Stimulated activated CD4-positive, alpha-beta T cell treated with anti-CD3 and anti-CD28 coated beads, TNF-alpha, amount 100 ng/mL, for 24 hours (primary cell): ENCODE measurements at places on chromosomes 16 and 17.

- DNase-seq = no peak
These were observed 88.5 kb downstream of the NPIPB11 start for GRCh38 chr16:29318037-29318436.

DNA sequence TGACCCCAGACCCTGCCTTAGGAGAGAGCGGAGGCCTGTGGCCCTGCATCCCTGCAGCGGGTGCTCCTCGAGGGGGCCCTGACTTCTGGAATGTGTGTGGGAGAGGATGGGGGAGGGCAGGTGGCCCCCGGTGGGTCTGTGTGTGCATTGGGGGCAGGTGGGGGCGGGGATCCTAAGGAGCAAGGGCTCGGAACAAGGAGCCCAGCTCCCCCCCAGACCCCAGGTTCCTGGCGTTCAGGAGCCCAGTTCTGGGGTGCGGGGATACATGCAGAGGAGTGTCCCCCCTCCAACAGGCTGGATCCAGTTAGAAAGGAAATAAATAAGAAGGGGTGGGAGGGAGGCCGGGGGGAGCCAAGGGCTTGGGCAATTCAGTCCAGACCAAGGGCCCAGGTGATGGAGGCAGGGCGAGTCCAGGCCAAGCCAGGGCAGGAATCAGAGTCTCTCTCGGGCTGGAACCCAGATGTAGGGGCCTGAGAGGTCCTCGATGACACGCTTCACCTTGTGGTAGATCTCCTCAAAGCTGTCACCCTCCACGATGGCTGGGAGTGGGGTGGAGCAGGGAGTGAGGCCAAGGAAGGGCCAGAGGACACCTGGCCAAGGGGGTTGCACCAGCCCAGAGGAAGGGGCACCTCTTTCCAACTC is 11.2 kb upstream of the ASGR1 start:
- DNase-seq = no peak

DNA sequence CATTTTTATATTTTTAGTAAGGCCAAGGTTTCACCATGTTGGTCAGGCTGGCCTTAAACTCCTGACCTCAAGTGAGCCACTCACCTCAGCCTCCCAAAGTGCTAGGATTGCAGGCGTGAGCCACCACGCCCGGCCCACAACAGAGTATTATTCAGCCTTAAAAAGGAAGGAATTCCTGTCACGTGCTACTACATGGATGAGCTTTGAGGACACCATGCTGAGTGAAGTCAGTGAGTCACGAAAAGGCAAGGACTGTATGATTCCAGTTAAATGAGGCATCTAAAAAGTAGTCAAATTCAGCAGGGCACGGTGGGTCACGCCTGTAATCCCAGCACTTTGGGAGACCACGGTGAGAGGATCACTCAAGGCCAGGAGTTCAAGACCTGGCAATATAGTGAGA is 9.7 kb downstream of the CSF3 start:
- no peak for DNase-seq

- DNase-seq = no peak
These were observed 80.7 kb upstream of the CES5A start for GRCh38 chr16:55955845-55956244.

GRCh38 chr17:30091121-30091670 is 25.4 kb upstream of the NSRP1 start:
- DNase-seq = no peak

- no peak for DNase-seq
These were observed 9.1 kb upstream of the TMEM100 start for GRCh38 chr17:55731586-55732250.

DNA sequence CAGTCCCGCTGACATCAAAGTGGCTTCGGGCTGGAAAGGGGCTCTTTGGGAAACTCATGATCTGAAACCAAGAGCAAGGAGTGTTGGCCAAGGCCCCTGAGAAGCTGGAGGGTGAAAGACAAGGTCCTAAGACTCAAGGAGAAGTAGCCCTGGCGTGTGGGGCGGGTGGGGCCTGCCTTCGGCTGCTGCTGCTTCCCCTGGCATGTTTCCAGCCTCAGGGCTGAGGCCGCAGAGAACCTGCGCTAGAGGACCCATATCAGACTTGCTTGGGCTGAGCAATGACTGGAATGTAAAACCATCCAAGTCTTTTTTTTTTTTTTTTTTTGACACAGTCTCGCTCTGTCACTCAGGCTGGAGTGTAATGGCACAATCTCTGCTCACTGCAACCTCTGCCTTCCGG is 67.5 kb upstream of the GCSH start:
- DNase-seq = no peak

GRCh38 chr17:614653-615546 is 99.7 kb downstream of the VPS53 start:
- no peak for DNase-seq

GRCh38 chr16:80403894-80404293 is 136.9 kb upstream of the DYNLRB2 start:
- DNase-seq = no peak

- DNase-seq = no peak
These were observed 41.8 kb downstream of the GAS7 start for GRCh38 chr17:10156599-10156947.

GRCh38 chr16:56278196-56278855 is 87.0 kb downstream of the GNAO1 start:
- no peak for DNase-seq

- no peak for DNase-seq
These were observed 283.1 kb downstream of the SEC14L1 start for GRCh38 chr17:77423589-77424451.

- no peak for DNase-seq
These were observed 2.5 kb downstream of the TAC4 start for GRCh38 chr17:49845321-49845720.

- no peak for DNase-seq
These were observed 16.6 kb upstream of the IL21R start for GRCh38 chr16:27385398-27385797.

GRCh38 chr17:75654176-75654575 is 12.8 kb downstream of the RECQL5 start:
- DNase-seq = no peak

GRCh38 chr16:11901091-11901490 is 14.7 kb downstream of the GSPT1 start:
- no peak for DNase-seq

GRCh38 chr17:41869426-41869825 is 4.2 kb upstream of the KLHL11 start:
- DNase-seq = no peak

GRCh38 chr17:74185571-74186185 is 17.8 kb upstream of the RPL38 start:
- DNase-seq = no peak

DNA sequence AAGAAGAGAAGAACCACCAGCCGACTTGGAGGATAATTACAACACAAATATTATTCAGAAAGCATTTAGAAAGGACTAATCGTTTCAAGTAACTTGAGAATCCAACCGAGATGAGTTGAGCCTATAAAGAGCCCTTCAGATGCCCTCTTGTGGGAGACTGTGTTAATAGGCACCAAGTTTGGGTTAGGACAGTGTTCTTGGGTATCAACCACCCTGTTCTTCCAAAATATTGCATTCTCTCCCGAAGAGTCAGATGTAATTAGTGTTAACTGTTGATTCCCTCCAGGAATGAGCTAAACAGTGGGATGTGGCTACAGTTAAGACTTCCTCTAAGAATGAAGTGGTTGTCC is 87.8 kb upstream of the NOL11 start:
- no peak for DNase-seq

- no peak for DNase-seq
These were observed 609.9 kb downstream of the WWOX start for GRCh38 chr16:78709137-78709884.

DNA sequence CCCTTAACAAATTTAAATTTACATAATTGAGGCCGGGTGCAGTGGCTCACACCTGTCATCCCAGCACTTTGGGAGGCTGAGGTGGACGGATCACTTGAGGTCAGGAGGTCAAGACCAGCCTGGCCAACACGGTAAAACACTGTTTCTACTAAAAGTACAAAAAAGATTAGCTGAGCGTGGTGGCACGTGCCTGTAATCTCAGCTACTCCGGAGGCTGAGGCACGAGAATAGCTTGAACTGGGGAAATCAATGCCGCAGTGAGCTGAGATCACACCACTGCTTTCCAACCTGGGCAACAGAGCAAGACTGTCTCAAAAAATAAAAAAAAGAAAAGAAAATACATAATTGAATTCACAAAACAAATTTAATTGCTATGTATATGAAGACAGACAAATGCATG is 56.3 kb upstream of the KIFC3 start:
- DNase-seq = no peak

GRCh38 chr17:28950017-28950751 is 1.1 kb downstream of the PHF12 start:
- DNase-seq = peak; percentile 33

DNA sequence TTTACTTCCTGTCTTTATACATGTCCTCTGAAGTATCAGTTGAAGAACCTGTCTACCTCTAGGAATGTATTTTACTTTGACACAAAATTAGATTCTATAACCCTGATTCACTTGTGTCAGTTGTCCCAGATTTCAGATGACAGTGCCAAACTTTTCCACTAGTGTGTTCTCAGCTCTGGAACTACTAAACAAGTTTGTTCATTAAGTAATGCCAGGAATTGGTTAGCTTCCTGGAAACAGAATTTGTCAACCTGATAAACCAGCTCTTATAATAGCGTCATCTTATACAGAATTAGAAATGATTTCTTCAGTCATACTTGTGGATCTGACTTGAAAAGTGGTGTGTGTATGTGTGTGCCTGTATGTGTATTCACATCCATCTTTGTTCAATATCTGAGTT is 7.4 kb downstream of the MAP3K3 start:
- no peak for DNase-seq

- no peak for DNase-seq
These were observed 530 bp downstream of the GSG1L start for GRCh38 chr16:28062847-28063521.

GRCh38 chr17:36870720-36870999 is 66.6 kb upstream of the LHX1 start:
- no peak for DNase-seq

GRCh38 chr17:38341035-38341721 is 2.6 kb downstream of the GPR179 start:
- DNase-seq = no peak

- DNase-seq = no peak
These were observed 46.4 kb downstream of the ZNF207 start for GRCh38 chr17:32396343-32396742.

GRCh38 chr16:2987833-2988232 is 7.6 kb upstream of the PKMYT1 start:
- no peak for DNase-seq

DNA sequence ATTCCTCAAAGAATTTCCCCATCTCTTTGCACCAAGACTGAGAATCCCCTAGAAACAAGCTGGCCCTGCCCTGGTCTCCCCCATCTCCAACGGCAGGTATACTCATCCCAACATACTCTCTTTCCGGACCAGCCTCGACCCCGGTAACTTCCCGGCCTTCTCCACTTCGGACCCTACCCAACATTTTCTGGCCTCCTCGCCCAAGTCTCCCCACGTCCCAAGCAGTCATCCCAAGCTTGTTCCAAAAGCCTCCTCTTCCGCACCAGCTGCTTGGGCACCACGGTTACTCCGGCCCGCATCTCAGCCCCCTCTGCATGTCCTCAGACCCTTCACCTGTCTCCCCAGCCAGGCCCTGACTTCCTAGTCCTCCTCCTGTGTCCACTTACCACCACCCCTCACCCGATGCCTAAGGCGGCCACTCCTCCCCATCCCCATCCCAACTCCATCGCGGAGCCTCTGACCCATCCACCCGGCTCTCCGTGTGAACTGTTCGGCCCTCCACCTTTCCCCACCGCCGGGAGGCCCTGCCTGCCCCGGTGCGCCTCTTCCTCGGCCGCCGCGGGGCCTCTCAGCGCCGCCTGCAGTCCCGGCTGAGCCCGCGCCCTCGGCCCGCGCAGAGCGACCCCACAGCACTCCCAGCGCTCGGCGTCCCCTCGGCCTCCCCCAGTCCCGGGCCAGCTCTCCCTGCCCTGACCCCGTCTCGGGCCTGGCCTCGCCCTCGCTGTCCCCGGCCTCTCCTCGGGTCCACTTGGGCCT is 994 bp downstream of the PITPNA start:
- no peak for DNase-seq

DNA sequence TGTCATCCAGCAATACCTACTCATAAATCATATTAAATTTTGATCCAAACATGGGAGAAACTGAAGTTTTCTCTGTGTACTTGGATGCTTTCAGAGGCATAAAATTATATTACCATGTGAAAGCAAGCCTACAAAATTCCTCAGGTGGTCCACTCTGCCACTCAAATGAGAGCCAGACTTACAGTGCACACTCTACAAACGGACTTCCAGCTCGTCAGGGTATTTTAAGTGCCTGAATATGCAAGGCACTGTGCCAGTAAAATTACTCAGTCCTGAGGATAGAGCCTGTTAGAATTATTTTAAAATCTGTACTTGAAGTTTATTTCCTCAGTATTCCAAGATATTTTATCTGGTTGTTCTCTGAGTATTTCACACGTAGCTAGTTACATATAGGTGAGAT is 54.5 kb downstream of the TENT4B start:
- DNase-seq = no peak

GRCh38 chr17:28741358-28742349 is 2.2 kb upstream of the TRAF4 start:
- no peak for DNase-seq

- DNase-seq = no peak
These were observed 369.2 kb downstream of the CDH13 start for GRCh38 chr16:82995924-82996441.

- no peak for DNase-seq
These were observed 84.3 kb upstream of the CREBBP start for GRCh38 chr16:3964686-3965290.

- DNase-seq = no peak
These were observed 9.1 kb downstream of the NUDT16L1 start for GRCh38 chr16:4702466-4702808.

GRCh38 chr16:62832214-62832613 is 796.0 kb upstream of the CDH8 start:
- DNase-seq = no peak

GRCh38 chr17:9768381-9768934 is 22.9 kb downstream of the DHRS7C start:
- DNase-seq = no peak

GRCh38 chr16:85064186-85064585 is 36.6 kb downstream of the KIAA0513 start:
- DNase-seq = no peak

GRCh38 chr17:7888184-7888920 is at the start of gene CHD3:
TSS of gene CHD3 (plus strand) at chr17:7888789. CDS start at chr17:7889001, 212 bp downstream.
- no peak for DNase-seq

- DNase-seq = no peak
These were observed 392.9 kb upstream of the SALL1 start for GRCh38 chr16:51543971-51544370.

GRCh38 chr17:20800146-20800545 is 220.6 kb downstream of the CDRT15L2 start:
- DNase-seq = no peak
